ENCODE measurements at places on chromosomes 6 and 20.

GRCh38 chr20:62928246-62928939, 2.1 kb upstream of the DIDO1 start:
- DNase-seq = no peak

GRCh38 chr6:149831308-149831820, 32.8 kb downstream of the LRP11 start:
- DNase-seq = no peak

GRCh38 chr6:2968600-2969135, 2.7 kb downstream of the SERPINB6 start:
- no peak for DNase-seq

DNA sequence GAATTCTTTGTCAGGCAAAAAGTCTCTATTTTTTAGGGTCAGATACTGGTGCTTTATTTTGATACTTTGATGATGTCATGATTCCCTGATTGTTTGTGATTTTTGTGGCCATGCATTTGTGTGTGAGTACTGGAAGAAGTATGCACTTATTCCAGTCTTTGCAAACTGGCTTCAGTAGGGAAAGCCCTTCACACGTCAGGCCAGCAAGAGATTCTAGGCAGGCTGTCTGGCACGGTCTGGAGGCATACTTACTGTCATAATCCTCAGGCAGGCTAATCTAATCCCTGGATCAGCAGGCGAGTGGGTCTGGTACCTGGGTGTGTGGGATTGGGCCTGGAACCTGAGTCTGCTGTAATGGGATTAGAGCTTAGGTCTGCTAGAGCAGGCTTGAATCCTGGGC, 391.8 kb upstream of the MMS22L start:
- no peak for DNase-seq

- peak; percentile 56 for DNase-seq
These were observed 7.6 kb downstream of the TREM1 start for GRCh38 chr6:41278699-41279405.

DNA sequence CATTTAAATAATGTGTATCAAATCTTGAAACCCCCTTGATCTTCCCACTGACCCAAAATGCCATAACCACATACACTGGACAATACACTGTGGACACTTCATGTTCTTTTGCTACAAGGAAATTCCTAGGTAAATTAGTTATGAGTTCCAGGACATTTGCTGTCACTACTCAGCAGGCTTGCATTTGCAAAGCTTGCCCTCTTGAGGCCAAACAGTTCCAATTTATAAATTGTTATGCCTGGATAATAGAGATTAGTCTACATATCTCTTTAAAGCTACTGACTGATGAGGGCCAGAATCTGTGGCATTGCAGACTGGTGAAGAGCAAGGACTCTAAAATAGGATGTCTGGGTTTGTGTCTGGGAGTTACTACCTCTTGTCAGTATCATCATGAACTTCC, 17.4 kb upstream of the RAB32 start:
- no peak for DNase-seq

- DNase-seq = peak; percentile 85
These were observed 12.1 kb downstream of the FOXS1 start for GRCh38 chr20:31833130-31833930.

DNA sequence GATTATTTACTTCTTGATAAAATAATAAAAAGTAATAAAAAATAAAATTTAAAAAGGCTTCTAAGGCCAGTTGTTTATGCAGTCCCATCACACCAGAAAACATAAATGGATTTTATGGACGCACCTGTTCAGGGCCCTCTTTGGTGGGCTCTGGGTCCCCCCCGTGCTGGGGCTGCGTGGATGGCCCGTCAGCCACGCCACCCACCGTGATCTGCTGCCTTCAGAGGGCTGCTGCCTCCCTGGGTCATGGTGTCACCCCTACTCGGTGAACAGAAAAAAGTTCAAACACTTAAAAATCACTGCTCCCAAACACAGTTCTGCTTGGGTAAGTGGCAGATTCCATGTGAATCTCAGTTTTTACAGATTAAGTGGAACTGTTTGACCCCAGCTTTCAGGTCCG, 447.6 kb upstream of the AGPAT4 start:
- DNase-seq = no peak

- DNase-seq = no peak
These were observed 32.9 kb upstream of the ID1 start for GRCh38 chr20:31572042-31572700.

DNA sequence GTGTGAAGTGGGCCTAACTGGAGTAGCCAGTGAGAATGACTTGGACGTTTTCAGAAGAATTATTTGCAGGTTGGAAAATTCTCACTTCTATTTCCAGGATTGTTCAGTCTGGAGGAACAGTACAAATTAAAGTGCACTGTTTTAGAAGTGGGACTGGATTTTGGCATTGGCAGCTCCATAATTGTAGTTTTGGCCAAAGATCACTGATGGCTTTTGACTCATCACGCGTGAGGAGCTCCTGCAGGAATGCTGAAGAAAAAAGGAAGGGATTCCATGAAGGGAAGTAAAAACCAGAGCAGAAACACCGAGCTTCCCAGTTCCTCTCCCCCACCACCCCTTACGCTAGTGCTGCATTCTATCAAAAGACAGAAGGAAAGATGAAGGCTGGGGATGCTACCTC, 103.5 kb downstream of the JARID2 start:
- DNase-seq = no peak

DNA sequence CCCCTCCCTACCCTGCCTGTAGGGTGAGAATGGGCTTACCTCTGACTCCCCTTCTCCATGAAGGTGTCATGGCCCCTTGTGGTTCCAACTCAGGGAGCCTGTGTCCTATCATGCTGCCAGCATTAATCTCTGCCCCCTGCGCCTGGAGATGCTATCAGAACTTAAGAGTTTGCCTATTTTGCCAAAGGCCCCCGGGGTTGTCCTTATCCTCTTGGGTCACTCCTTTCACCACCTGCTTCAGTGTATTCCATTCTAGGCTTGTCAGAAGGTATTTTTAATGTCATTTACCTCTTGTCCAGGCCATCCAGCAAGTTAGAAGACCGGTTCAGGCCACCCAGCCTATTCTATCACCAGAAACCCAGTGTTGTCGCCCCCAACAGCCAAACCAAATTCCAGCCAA, 10.5 kb downstream of the RRBP1 start:
- no peak for DNase-seq

DNA sequence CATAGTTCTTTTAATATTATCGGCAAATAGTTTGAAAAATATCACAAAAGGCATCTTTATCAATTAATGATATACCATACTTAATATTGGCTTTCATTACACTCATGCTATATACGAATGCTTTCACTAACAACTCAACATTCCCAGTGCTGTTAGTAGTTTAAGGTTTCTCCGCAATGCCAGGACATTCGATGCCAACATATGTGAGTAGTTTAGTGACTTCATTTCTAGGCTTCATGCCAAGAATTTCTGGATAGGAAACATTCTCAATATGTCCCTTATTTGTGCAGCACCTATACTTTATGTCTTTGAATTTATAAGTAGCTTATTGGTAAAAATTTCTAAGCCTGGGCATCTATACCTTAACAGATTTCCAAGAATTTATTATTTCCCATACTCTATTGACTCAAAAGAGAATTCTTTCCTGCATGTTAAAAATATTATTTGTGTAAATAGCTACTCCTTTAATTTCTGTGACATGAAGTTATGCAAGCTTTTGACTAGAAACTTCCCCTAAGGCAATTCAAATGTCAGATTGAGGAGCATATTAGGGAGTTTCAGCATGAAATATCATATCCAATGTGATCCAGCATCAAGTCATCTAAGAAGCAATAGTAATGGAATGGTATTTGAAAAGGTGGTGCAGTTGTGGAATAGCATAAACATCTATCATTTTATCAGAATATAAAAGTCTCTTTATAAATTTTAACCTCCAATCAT, 236.0 kb upstream of the STXBP5 start:
- DNase-seq = no peak

DNA sequence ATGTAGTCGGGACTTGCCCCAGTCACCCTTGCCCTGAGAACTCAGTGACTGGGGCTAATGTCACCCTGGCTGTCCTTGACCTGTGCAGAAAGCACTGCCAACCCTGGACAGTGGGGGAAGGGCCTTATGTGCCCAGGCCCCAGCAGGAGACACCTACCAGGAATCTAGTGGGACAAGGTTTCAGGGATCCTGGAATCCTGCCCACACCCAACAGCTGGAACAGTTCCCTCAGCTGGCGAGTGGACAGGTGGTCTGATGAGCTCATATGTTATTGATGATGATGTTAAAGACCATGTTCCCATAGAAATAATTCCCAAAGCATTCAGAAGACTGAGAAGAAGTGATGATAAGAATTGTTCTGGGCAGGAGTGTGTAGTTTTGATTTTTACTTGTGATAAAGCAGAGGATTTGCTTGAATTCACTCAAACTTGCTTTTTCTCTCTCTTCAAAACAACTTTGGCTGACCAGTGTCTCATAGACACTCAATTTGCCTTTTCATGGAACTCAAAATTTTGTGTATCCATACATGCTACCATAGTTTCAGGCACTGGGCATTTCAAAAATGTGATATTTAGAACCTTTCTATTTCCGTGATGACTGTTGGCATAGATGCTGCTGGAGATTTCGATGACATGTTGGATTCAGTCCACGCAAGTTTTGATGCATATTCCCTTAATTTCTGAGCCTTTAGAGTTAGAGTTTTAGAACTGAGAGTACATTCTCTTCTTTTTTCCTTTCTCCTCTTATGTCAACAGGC, 79.3 kb downstream of the SLC22A3 start:
- DNase-seq = no peak

DNA sequence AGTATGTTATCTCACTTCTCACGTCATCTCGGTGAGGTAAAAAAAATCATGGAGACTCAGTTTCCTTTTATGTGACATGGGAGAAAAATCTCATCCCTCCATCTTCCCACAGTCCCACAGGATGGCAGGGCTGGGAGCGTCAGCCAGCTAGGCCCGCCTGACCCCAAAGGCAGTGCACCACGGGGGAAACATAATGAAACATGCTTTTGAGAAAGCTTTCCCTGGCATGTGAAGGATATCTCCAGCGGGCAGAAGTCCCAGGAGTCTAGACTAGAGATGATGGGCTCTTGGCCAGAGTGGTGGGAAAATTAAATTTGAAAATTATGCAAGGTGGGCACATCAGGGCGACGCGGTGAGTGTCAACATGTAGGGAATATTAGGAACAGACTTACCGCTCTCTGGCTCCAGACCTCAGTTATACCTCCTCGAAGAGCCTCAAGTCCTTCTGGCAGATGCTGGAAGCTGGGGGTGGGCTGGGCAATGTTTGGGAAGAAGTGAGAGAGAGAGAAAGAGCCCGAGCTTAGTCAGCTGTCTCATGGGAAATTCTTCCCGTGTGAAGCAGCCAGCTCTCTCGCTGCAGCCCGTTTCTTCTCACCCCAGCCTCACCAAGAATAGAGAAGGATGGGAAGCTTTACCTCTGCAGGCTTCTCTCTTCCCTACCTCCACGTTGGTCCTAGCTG, 52.3 kb downstream of the MOCS1 start:
- DNase-seq = no peak

GRCh38 chr6:128025478-128025877, 124.6 kb upstream of the THEMIS start:
- DNase-seq = no peak

GRCh38 chr6:14180609-14181008, 63.0 kb downstream of the CD83 start:
- DNase-seq = no peak

- DNase-seq = no peak
These were observed 39.6 kb downstream of the ESR1 start for GRCh38 chr6:151847064-151847463.

GRCh38 chr6:137334884-137335283, 115.7 kb upstream of the IFNGR1 start:
- no peak for DNase-seq

GRCh38 chr20:44609006-44609515, 26.7 kb downstream of the PKIG start:
- DNase-seq = no peak

DNA sequence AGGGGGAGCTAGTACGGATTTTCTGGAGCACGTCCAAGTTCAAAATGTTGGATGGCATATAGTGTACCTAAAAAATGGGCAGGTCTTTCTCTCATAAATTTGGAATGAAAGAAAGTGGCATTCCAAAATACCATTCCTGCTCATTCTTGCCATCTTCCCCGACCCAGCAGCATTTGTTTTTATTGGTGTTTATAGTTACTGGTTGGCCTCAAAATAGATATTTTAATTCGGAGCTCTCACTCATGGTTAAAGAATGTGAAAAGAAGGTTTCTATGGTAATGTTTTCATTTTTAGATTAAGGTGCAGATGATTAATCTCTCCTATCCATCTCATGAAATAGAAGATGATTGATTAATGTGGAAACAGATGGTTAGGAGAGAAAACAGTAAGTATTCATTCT, 204.5 kb downstream of the HIVEP2 start:
- DNase-seq = no peak

DNA sequence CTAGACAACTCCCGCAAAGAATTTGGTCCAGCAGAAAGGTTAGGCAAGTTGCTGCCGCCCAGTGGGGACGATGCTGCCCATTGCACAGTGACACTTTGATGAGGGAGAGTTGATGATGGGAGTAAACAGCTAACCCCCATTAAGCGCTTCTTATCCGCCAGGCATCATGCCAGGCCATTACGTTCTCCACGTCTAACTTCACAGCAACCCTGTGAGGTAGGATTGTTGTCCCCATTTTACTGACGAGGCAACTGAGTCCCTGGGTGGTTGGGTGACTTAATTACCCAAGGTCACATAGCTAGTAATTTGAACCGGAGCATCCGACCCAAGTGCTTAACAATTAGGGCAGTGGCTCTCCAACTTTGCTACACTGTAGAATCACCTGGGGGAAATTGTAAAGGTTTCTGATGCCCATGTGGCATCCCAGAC, 738 bp downstream of the RALGAPB start:
- DNase-seq = peak; percentile 37

DNA sequence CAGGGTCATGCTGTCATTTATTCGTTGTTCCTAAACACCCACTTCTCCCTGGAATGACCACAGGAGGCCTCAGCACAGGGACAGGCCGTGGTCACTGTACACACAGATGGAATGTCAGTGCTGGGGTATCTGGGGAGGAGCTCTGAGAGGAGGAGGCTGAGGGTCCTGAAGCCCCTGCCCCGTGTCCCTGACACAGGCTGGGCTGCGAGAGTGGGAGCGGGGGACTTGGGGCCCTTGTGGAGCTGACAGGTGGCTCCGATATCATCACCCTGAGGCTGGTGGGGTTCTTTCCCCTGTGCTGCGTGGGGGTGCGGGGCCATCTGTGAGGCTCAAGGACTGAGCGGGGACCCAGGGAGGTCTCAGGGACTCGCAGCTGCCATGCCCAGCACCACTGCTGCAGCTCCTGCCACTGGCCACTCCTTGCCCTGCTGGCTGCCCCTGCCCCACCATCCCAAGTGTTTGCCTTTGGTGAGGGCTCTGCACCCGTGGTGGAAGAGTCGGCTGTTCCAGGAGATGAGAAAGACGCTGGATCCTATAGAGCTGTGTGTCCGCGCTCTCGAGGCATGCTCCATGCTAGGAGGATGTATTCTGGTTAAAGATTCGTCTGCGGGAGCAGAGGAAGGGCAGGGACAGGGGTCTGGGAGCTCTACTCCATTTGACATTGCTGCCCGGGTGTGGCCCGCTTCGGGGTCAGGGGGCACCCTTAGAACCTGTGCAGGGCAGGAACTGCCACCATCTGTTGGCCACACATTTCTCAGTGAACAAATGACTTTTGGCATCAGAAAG, 18.9 kb downstream of the NPEPL1 start:
- DNase-seq = no peak

GRCh38 chr6:5191222-5191621, 69.5 kb downstream of the LYRM4 start:
- peak; percentile 35 for DNase-seq

GRCh38 chr20:31866221-31866620, 4.1 kb downstream of the DUSP15 start:
- DNase-seq = no peak

GRCh38 chr6:16632101-16632500, 129.2 kb downstream of the ATXN1 start:
- DNase-seq = no peak
